ENCODE measurements at places on chromosomes 5 and 9. TPM values are rescaled to one million over a fixed set of nuclear protein-coding genes. Genes with fewer than 3 reads are reported as not detected.

Gene ANKRD31
- not detected for total RNA-seq

Gene RIGI
- 8.2 TPM for total RNA-seq

Gene NAIP
- total RNA-seq, result 0.89 TPM

Gene AQP3
- total RNA-seq, result 2.3 TPM

Gene CBY3
- total RNA-seq, result not detected

Gene MRPS27
- 88.4 TPM for total RNA-seq

Data from myometrial cell (primary cell).